Left kidney (tissue), 8 donors: ENCODE measurements at places on chromosomes 12 and 14. TPM values are rescaled to one million over a fixed set of nuclear protein-coding genes. Genes with fewer than 3 reads are reported as not detected.

- DNase-seq = no peak
Observed at GRCh38 chr12:78490861-78491260, 373.7 kb upstream of the SYT1 start.

DDIT3 gene
- 25.4 TPM for polyA plus RNA-seq

PTCSC3 gene
- 0.67 TPM for polyA plus RNA-seq

CLSTN3 gene
- polyA plus RNA-seq = 128 TPM

DNA sequence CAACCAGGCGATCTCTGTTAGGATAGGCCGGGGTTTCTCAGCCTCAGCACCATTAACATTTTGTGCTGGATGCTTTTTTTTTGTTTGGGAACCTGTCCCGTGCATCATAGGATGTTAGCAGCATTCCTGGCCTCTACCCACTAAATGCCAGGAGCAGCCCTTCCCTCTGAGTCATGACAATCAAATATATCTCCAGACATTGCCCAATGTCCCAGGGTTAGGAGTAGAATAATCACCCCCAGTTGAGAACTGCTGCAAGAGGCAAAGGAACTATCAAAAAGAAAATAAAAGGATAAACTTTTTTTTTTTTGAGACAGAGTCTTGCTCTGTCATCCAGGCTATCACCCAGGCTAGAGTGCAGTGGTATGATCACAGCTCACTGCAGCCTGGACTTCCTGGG lies 76.0 kb downstream of the ACACB start:
- DNase-seq = no peak

- DNase-seq = no peak
Observed at GRCh38 chr12:53423597-53423996, at the start of gene AMHR2. Gene AMHR2, plus strand, starts transcription at chr12:53423855. Its CDS starts 80 bp downstream, at chr12:53423935.

DNA sequence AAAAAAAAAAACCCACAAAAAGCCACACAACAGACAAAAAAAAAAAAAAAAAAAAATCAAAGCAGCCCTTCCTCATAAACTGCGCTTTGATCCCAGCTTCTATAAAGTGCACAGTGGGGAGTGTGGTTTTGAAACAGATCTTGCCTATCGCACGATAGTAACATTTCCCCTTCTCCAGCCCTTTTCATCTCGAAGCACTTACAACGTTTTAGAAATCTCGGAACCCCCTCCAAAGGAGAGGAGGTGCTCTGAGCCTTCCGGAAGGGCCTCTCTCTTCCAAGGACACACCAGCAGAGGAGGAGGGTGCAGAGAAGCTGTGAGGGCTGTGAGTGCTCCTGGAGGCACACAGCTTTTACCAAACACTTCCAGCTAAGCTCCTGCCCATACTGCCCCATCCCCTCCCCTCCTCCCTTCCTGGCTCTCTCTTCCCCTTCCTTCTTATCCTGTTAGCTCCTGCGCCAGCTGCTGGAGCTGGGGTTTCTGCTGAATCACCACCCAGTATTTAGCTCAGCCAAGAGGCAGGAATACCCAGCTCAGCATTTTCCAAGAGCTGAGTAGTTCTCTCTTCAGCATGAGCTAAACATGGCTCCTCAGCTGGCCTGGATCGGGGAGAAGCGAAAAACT lies 28.4 kb downstream of the SLC7A8 start:
- no peak for DNase-seq

DNA sequence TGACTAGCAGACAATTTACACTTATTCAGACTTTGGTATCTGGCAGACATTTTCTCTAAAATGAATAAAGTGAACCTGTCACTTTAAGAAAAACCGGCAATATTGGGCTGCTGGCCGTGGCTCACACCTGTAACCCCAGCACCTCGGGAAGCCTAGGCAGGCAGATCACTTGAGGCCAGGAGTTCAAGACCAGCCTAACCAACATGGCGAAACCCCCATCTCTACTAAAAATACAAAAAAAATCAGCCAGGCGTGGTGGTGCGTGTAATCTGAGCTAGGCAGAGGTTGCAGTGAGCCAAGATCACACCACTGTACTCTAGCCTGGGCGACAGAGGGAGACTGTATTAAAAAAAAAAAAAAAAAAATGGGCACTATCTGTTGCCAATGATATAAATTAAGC lies 11.5 kb downstream of the DUSP16 start:
- no peak for DNase-seq

DNA sequence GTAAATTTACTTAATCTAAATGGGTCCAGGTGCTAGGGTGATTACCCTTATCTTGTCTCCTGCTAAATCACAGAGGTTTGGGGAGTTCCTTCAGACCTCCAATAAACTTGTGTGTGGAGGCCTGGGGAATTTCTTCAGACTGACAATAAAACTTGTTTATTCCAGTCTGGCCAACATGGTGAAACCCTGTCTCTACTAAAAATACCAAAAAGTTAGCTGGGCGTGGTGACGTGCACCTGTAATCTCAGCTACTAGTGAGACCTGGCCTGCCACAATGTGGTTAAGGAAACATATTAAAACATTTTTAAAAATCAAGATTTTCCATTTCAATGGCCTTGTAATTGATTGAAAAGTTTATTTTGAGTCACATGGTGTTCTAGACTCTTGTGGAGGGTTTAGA lies 126.9 kb upstream of the FGD4 start:
- DNase-seq = no peak

GRCh38 chr14:51369814-51370213 lies 129.8 kb downstream of the TMX1 start:
- DNase-seq = no peak

GRCh38 chr12:89919241-89919906 lies 210.7 kb upstream of the ATP2B1 start:
- DNase-seq = no peak

ANKRD33 gene
- polyA plus RNA-seq = 0.17 TPM

AKAP5 gene
- polyA plus RNA-seq = 9.3 TPM

- peak; percentile 15 for DNase-seq
Observed at GRCh38 chr12:58961166-58961565, 40.9 kb upstream of the LRIG3 start.

DNA sequence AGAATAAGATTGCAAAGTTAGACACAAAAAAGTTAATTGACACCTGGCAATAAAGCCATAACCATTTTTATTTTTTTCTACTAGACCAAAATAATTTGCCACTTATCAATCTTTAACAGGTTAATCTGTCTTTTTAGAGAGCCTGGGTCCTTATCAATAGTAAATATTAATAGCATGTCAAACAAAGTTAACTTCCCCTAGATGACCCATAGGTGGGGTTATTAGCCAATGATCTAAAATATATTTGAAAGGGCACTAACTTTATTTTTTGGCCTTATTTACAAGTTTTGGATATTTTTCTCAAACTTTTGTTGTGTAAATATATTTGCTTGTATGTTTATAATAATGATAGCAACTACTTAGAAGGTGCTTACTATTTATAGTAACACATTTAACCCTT lies 3.9 kb downstream of the ANKRD33 start:
- DNase-seq = no peak

DNA sequence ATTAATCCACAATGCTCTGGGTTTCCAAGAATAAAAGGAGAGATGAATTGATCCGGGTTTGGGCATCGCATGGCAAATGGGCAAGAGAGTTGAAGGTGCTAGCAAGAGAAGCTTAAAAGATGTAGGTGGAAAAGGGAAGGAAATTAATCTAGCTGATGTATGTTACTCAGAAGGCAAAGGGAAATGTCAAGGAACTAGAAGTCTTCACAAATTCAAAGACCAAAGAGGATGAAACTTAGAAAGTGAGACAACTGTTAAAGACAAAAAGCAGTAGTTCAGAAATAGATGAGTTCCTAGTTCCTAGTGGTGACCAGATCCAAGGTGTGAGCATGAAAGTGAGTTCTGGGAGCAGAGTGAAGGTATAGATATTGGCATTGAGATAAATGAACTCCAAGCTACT lies 228.3 kb downstream of the SEC23A start:
- no peak for DNase-seq

DNA sequence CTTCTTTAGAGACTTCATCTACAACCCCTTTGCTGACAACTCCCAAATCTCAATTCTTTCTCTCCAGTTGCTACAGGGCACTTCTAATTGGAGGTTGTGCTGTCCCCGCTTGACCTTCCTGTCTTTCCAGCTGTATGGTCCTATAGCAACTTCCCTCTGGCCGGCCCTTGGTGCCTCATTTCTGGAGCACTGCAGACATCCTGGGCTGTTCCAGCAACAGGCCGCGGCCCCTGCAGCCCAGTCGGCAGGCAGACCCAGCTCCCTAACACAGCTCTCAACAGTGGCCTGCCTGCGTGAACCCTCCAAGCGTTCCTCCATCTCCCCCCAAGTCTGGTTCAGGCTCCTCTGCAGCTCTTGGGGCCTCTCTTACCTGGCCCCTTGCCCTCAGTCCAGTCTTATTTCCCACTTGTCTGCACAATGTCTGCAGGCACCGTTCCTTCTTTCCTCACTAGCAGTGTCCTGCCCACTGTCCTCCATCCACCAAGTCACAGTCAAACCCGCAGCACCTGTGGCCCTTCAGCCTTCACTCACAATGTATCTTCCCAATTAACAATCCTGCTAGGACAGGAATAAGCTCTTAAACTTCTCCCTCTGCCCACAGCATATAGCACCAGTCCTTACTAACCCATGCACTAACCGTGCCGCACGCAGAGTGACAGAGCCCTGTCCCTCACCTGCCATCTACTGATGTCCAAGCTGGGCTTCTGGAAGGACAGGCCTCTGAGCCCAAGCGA lies 1.6 kb upstream of the EML1 start:
- no peak for DNase-seq

DNA sequence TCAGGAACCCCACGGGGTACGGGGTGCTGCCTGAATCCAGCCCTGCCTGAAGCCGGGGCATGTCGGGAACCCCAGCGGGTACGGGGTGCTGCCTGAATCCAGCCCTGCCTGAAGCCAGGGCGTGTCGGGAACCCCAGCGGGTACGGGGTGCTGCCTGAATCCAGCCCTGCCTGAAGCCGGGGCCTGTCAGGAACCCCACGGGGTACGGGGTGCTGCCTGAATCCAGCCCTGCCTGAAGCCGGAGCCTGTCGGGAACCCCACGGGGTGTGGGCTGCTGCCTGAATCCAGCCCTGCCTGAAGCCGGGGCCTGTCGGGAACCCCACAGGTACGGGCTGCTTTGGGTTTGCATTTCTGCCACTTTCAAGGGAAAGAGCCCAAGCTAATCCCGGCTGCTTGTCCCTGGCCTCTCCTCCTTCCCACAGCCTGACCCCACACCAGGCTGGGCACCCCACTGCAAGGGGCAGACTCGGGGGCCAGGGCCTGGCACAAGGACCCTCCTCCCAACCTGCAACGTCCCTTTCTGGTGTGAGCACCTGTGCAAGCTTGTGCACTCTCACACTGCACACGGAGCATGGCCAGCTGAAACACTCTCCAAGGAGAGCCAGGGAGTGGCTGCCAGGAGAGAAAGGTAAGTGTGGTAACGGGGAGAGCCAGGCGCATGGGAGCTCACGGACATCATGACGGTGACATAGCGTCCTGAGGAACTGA lies 5.6 kb upstream of the FBRSL1 start:
- no peak for DNase-seq

WIF1 gene
- polyA plus RNA-seq = 1.8 TPM

DNA sequence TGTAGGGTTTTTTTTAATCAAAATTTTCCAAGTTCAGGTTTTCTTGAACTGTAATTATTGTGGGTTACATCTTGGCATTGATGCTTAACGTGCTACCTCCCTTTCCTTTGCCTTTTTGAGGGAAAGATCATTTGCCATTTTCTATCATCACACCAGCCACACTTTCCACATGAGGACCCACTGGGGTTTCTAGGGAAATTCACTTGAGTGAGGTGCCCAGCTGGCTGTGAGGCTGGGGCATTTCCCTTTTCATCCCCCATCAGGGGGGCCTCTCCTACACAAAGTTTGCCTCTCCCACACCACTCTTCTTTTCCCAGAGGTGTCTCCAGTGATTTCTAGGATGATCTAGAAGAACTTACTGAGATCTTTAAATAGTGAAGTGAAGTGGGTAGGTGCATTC lies 335.7 kb downstream of the BMP4 start:
- no peak for DNase-seq

KRT79 gene
- not detected for polyA plus RNA-seq

CEBPE gene
- 0.08 TPM for polyA plus RNA-seq

OR2AP1 gene
- polyA plus RNA-seq = not detected

TUBA1A gene
- polyA plus RNA-seq = 433 TPM

RFX4 gene
- polyA plus RNA-seq = 0.20 TPM

DNA sequence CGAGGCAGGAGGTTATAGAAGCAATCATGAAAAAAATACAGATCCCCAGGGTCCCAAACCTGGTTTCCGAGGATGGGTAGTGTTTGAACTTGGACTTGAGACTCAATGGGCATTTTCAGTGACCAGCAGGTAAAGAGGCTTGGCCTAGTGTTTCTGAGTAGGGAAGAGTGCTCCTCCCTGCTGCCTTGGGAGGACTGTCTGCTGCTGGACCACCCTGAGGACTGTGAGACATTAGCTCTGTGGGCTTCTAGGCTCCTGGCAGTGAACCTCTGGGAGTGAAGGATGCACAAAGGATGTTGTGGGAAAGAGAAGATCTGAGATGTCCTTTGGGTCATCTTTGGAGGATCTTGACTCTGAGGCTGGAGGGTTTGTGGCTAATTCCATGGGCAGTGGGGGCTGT lies 30.5 kb downstream of the ANKRD9 start:
- no peak for DNase-seq

SLC25A21 gene
- polyA plus RNA-seq = 4.4 TPM

- DNase-seq = no peak
Observed at GRCh38 chr12:57268264-57268663, 17.3 kb upstream of the STAC3 start.

DNA sequence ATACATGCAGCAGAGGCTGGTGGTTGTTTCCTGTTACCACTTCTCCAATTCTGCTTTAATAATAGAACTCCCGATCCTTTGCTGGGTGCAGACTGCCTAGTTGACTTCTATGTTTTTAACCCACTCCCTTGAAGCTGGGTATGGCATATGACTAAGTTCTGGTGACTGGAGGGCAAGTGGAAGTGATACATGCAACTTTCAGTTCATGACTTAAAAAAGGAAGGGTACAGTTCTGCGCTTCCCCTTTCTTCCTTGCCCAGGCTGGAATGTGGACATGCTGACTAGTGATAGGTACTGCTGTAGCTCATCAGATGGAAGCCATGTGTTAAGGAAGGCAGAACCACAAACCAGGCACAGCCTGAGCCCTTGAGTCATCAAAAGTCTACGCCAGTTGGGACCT lies 2.4 kb upstream of the A2M start:
- no peak for DNase-seq

DNA sequence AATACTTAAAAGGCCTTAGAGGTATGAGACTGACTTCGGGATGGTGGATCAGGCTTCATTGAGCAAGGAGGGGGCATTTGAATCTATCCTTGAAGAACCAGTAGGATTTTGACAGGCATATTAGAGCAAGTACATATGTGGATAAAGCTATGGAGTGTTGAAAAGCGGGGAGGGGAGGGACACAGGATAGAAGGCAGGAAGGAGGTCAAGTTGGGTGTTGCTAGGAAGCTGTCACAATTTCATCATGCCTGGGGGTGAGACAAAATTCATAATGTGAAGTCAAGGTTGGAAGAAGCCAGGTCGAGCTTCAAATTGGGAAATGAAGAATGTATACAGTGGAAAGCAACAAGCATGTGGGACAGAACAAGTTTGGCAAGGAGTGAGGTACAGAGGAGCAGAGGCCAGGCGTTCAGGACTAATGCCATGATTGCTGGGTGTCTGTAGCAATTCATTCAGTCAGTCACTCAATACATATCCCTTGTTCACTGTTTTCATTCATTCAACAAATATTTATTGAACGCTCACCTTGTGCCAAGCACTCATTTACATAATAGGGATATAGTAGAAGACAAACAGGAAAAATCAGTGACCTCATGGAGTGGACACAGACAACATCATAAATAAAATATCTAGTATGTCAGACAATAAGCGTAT lies 58.3 kb upstream of the LTA4H start:
- no peak for DNase-seq

PSMB5 gene
- polyA plus RNA-seq = 206 TPM
